ENCODE measurements at places on chromosomes 16 and 17. TPM values are rescaled to one million over a fixed set of nuclear protein-coding genes. Genes with fewer than 3 reads are reported as not detected.

Gene DNAJA3
- 54.6 TPM for polyA plus RNA-seq

Gene THAP11
- polyA plus RNA-seq = 13.1 TPM

Gene RNF227
- polyA plus RNA-seq = 5.7 TPM

Gene E2F4
- polyA plus RNA-seq = 64.7 TPM

Gene HOXB7
- 0.68 TPM for polyA plus RNA-seq

Measured in keratinocyte (primary cell).